HEK293T (cell line): ENCODE measurements at places on chromosomes 16 and 17.

DNA sequence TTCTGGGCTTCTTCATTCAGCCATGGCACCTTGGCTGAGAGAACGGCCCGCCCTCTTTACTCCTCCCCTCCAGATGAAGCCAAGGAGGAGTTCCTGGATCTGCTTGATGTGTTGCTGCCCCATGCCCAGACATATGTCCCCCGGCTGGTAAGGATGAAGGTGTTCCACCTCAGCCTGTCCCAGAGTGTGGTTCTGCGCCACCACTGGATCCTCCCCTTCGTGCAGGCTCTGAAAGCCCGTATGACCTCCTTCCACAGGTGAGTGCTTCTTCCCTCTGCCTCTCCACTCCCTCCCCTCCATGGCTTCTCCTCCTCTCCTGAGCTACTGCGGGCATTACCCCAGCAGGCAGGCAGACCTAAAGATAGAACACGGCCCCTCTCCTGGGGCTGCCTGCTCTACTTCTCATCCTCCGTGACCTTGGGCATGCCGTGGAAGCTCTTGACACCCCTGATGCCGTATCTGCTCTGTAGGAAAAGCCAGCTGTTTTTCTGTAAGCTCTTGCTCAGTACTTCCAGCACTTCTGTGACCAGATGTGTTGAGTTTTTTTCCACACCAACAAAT is 8.7 kb downstream of the USB1 start:
- no peak for DNase-seq

DNA sequence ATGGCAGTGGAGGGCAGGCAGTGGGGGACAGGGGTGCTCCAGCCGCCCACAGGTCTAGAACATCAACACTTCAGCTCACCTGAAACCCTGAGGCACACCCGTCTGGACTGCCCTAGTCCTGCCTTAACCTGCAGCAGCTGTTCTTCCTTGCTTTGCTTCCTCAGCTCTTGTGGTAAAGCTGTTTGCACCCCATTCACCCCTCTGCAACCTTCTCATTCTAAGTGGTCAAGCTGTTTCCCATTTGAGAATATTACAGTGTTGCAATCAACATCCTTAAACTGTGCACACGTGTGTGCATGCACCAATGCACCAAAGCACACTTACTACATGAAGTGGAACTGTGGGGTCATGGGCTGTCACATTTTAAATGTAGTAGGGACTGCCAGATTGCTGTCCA is 32.4 kb downstream of the SCNN1B start:
- DNase-seq = no peak

- DNase-seq = no peak
Measured at GRCh38 chr17:7133916-7134315, 19.3 kb upstream of the ASGR2 start.

DNA sequence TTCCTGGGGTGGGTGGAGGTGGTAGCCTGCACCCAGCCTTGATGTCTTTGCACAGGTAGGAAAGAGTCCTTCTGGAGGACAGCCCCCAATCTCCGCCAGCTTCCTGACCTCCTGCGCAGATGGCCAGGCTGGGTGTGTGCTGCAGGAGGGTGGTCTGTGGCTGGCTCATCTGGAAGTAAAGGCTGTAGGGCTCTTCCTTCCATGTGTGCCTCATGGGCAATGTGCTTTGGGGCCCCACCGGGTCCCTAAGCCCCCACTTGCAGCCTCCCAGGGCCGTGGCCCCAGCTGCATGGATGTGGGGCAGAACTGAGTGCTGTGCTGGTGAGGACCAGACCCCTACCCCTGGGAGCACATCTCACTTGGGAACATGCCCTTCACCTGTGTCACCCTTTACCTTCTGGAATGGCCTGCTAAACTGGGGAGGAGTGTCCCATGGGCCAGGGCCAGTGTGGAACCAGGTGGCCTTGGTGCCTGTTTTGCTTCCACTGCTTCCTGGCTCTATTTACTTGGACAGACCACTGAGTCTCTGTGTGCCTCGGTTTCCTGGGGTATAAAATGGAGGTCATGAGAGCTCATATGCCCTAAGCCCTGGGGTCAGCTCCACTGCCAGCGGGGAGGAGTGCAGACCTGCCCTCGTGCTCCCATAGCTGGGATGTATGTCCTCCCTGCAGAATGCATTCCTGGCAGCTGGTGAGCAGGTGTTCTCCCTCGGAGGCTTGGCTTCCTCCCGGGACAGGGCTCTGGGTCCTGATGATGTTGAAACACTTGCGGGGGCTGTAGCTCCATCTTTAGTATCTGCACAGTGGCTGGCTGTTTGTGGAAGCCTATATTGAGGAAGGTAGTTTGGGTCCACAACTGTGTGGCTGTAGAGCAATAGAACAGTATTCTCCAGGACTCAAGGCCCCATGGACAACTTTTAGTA is 18.0 kb downstream of the MPRIP start:
- DNase-seq = no peak
